ENCODE measurements at places on chromosomes 5 and 9.

DNA sequence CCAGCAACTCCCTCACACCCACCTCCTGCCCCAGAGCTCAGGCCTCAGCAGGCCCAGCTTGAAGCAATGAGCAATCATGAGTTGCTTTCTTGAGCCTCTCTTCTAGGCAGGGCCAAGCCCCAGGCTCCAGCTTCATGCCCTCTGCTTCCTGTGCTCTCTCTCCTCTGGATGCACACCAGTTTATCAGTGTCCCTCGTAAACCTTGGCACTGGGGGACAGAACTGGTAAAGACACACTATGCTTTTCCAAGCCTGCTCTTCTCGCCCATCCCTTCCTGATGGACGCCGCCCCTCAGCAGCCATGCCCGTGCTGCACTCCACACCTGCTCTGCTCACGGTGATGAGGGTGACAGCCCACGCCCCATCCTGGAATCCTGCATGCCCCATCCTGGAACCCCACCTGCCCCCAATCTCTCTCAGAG lies 49.4 kb upstream of the ORM1 start:
- DNase-seq = no peak

DNA sequence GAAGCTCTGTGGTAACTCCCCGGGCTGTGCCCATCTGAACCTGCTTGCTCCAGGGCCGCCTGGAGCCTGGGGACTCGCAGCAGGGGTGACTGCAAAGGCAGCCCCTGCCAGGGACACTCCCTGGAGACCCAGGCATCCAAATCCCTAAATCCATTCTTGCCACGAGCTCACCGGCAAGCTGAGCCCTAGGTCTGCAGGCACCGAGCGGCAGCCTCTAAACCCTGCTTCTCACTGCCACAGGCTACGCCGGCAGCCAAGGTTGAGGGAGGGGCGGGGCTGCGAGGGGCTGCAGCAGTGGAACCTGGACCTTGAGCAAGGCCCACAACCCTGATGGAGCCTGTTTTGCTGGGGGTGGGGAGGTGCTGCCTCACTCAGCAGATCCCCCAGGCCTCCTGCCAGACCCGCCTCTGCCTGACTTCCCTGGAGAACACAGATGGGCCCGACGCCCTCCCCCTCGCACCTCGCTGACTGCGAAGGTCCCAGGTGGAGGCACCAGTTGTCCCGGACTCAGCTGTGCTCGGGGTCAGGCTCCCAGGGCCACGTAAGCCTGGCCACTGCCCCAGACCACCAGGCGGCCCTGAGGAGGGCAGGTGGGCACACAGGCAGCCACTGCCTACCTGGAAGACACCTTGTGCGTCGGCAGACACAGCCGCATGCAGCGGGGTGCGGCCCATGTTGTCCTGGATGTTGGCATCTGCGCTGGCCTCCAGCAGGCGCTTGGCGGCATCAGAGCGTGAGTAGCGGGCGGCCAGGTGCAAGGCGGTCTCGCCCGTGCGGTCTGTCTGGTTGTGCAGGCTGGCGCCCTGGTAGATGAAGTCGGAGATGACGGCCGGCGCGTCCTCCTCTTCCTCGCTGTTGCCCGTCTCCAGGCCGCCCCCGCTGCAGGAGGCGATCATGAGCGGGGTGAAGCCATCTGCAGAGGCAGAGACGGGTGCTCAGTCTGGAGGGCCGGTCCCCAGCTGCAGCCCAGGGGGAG lies 17.4 kb upstream of the SEC16A start:
- DNase-seq = no peak

DNA sequence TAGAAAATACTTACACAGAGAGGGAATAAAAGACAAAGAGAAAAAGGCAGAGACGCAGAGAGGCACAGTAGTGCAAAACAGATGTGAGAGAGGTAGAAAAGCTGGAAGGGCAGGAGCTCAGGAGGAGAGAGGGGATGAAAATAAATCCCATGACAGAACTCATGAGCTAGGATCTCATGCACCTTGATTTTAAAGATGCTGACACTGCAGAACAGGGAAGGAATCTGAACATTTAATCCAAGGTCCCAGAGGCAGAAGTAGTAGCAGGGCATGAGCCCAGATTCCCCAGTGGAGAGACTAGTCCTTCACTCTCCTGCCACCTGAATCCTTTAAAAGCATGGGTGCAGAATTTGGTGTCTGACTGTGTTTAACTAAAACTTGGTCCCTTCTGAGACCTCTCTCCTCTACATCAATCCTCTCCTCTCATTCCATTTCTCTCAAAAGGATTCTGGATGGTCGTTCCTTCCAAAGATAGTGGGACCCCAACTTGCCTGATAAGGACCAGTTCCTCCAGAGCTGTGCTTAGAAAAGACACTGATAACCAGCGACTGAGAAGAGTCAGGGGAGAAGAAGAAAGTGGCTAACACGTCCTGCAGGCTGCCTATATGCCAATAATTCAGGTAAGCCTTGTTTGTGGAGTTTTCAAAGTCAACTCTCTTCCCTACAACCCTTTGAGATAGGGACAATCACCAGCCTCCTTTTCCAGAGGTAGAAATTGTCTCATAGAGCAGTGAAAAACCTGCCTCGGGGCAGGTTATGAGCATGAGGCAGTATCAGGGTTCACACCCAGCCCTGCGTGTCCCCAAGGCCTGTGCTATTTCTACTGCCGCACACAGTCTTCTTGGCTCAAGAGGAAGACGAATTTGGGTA lies 203.2 kb upstream of the TRIM32 start:
- DNase-seq = no peak

- DNase-seq = no peak
Measured at GRCh38 chr5:56426693-56427092, 193.6 kb upstream of the ANKRD55 start.

DNA sequence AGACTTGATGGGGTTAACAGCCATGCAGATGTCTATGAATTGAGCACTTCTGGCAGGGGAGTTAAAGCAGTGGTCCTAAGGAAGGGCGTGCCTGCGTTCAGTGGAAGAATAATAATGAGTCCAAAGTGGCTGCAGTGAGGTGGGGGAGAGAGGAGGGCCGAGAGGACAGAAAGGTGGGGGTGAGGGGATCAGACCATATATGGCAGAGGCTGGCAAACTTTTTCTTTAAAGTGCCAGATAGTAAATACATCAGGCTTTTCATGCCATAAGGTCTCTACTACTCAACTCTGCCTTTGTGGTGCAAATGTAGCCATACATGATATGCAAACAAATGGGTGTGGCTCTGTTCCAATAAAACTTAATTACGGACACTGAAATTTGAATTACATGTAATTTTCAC lies 77.1 kb downstream of the STRBP start:
- DNase-seq = no peak

- no peak for DNase-seq
Measured at GRCh38 chr5:62783374-62784057, 204.9 kb downstream of the LRRC70 start.

DNA sequence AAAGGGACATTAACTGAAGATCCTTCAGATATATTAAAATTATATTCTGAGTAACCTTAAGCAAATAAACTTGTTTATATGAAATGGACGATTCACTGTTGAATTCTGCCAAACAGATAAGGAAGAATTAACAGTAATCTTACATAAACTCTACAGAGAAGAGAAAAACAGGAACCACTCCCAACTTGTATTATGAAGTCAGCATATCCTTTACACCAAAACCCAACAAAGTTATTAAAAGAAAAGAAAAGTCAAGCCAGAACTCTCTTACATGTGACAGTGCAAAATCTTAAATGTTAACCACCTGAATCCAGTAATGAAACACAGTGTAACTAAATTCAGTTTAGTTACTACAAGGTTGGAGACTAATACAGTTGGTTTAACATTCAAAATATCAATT lies 185.8 kb downstream of the DEPDC1B start:
- DNase-seq = no peak

- no peak for DNase-seq
Measured at GRCh38 chr5:15522187-15522520, 22.2 kb downstream of the FBXL7 start.

- DNase-seq = no peak
Measured at GRCh38 chr9:24459953-24460352, 85.7 kb downstream of the IZUMO3 start.

DNA sequence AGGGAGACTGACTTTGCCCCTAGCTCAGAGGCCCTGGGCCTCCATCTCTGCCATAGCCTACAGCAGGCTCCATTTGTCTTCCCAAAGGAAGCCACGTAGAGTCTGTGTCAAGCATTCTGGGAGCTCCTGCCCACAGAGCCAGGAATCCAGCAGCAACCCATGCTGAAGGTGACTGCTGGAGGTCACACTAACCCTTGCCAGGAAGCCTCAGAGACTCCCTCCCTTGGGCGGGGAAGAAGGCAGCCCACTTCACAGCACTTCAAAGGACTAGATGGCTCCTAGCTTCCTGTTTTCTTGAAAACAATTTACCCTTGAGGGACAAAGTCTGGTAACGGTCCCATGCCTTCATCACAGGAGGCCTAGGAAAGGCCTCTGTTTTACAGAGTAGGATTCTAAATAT lies 1.7 kb downstream of the CKMT2 start:
- DNase-seq = no peak

DNA sequence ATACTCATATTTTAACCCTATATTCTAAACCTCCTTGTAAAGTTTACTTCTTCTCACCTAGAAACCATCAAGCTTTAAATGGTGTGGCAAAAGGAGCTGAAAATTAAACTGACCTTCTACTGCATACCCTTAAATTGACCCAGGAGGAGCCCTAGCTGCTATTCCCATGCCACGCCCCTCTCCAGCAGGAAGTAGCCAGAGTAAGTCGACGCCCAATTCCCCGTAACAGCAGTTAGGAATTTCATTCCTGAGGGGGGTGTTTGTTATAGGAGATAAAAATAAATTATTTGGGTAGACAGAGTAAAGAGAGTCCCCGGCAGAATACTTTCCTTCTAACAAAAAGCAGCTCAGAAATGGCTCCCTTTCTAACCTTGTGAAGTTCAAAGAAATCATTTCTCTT lies 111.8 kb upstream of the FAM174A start:
- no peak for DNase-seq

DNA sequence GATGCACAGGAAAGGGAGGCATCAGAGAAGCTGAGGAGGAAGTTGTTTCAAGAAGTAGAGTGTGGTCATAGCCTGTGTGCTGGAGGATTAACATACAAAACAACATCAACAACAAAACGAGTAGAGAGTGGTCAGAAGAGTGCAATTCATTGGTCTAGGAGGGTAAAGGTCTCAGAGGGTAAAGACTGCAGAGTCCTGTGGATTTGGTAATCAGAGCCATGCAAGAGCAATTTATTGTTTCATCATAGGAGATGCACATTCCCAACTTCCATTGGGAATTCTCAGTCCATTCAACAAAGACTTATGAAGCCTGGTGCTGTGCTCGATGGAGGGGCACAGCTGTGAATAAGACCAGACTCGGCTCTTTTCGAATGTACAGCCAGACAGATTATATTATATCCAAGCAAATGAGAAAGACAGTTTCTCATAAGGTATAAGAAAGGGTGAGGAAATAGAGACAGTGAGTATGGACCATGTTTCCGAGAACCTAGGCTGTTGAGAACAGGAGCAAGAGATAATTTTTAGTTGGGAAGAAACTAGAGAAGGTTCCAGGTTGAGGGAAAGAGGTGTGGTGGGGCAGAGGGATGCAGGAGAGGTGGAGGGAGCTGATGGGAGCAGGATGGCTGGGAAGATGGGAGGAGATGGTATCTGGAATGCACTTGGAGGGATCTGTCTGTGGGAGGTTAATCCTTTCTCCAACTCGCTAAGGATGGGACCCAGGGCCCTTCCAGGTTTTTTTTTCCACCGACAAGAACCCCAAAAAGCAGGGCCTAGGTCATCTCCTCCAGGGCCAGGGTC lies 7.9 kb upstream of the MYORG start:
- no peak for DNase-seq

- no peak for DNase-seq
Measured at GRCh38 chr9:5274770-5275169, 29.7 kb downstream of the RLN2 start.

DNA sequence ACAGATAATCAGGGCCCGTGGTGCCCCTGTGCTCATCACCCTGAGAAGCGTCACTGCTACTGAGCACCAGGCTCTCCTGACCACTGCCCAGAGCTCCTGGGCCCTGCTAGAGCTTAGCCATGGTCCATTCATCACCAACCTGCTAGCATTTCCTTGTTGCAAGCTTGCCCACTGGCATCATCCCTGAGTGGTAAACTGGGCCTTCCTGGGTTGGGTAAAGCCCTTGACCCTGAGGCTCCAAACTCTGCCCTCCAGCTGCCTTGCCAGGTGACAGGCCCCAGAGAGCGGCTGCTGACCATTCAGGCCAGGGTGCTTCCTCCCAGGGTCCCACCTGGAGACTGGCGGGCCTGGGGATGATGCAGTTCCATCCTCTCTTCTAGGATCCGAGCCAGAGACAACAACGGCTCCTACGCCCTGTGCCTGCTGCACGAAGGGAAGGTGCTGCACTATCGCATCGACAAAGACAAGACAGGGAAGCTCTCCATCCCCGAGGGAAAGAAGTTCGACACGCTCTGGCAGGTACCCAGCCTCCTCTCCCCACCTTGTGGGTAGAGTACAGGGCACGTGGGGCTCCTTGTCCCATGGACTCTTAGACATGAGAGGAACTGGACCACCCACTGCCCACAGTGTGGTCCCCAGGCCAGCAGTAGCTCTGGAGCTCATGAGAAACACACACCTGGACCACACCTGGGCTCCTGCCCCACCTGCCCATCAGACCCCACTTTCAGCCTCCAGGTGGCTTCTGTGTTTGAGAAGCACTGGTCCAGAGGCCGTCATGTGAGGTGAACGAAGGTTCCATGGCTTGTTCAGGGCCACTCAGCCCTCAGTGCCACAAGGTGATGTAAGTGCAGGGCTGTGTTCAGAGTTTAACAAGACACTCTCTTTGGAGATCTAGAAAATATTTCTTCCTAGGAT lies 60.5 kb downstream of the SYK start:
- DNase-seq = no peak

DNA sequence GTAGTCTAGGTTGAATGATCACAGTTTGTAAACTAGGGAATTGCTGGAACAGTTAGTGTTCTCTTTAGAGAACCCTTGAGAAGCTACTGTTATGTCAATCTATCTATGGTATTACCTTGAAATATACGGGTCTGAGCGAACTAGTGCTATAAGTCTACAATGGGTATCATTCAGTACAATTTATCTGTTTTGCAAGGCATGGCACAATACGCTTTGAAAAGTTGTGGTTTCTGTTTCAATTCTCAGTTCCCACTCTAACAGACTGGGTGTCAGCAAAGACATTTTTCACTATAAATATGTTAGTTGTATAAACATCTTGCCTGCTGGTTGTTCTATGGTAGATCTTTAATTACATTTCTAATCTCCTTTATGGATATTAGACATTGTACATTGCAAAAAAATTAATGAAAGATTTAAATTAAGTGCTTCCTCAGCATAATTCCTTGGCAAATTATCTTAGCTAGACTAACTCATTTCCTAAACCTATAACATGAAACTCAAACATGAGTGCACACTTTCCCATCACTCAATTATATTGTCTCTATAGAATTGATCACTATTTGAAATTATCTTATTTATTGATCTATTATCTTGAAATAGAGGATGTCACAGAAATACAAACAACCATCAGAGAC lies 24.9 kb upstream of the SLCO6A1 start:
- DNase-seq = no peak

DNA sequence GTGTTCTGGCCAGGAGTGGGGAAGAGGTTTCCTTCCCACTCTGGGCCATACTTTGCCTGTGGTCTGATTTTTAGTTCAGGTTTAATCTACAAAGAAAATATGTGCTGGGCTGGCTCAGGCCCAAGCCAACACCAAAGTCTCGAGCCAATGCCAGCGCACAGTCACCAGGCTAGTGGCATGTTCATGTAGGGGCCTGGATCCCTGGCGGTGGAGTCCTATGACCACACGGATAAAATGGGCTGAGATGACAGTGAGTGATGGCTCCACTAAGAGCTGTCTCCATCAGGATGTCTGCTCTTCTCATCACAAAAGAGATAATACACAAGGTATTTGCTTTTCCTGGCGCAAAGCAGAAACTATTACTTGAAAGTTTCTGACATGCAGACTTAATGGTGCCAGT lies 92.9 kb upstream of the PTPN3 start:
- DNase-seq = no peak

GRCh38 chr5:94545870-94546625 lies 72.4 kb downstream of the KIAA0825 start:
- no peak for DNase-seq
